ENCODE measurements at places on chromosomes 7 and 10.

DNA sequence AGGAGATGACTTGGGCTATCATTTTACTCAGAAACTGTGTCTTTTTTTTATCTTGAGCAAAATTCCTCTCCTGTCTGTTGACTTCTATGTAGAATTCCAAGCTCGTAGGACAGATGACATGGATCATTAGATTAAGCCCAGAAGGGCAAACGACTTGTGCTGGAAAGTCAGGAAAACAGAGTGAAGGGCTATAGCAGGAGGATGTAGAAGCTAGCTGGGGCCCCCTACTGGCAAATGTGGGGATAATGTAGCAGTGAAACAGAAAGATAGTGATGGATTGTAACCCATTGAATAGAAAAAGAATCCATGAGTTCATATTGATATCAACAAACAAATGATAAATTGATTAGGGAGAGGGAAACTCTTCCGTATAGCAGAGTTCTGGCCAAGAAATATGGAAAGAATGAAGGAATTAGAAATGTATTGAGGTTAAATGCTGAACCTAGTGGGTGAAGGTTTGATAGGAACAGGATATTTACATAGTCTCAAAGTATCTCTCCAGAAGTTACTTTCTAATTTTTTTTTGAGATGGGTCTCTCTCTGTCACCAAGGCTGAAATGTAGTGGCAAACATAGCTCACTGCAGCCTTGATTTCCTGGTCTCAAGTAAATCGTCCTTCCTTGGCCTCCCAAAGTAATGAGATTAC is 103.6 kb downstream of the LYZL1 start:
- DNase-seq, result no peak

GRCh38 chr7:2687881-2688318 is at the start of gene AMZ1:
AMZ1 (plus strand) TSS chr7:2688202; CDS start chr7:2700452, 12,250 bp downstream.
- DNase-seq, result no peak

DNA sequence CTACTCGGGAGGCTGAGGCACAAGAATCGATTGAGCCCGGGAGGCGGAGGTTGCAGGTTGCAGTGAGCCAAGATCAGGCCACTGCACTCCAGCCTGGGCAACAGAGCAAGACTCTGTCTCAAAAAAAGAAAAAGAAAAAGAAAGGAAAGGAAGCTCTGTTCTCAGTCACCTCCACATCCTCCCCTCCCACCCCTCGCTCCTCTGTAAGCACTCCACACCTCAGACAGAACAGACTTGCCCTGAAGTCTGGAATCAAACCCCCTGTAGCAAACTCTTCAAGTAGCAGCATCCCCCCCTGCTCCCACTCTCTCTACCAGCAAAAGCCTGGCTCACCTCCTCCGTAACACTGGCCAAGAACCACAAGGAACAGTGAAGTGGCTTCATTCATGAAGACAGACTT is 66.7 kb downstream of the PARD3 start:
- no peak for DNase-seq

DNA sequence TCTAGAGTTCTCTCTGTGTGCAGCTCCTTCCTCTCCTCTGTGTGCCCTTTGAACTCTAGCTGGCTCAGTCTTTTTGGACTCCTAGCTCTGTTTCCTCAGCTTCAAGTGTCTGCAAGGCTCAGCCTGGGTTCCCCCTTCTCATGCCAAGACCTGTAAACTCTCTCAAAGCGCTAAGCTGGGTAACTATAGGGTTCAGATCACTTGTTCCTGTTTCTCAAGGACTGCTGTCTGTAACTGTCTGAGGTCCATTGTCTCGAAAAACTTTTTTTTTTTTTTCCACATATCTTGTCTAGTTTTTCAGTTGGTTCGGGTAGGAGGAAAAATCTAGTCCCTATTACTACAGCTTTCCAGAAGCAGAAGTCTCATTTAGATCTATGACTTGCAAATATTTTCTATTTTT is 46.6 kb upstream of the PPP1R17 start:
- no peak for DNase-seq

GRCh38 chr10:19944911-19945663 is 128.9 kb downstream of the PLXDC2 start:
- no peak for DNase-seq

DNA sequence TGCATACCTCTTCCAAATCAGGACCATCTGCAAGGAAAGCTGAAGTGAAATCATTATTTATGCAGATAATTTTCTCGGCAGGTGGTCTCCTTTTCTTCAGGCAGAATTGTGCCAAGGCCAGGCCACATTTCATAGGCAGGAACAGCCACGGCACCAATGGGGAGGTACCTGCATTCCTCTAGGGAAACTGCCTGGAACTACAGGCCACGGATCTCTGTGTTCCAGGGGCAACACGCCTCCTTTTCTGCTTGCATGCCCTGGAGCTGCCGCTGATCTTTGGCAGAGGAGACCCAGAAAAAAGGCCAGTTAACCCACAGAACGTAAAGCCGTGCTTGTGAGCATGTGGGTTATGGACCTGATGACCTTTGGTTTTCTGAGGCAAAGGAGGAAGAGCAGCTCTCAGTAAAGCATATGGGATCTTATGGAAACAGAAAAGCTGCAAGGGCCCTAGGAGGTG is 111.2 kb upstream of the KIAA1217 start:
- no peak for DNase-seq

- no peak for DNase-seq
Measured at GRCh38 chr10:99172128-99172738, 63.4 kb downstream of the HPSE2 start.

DNA sequence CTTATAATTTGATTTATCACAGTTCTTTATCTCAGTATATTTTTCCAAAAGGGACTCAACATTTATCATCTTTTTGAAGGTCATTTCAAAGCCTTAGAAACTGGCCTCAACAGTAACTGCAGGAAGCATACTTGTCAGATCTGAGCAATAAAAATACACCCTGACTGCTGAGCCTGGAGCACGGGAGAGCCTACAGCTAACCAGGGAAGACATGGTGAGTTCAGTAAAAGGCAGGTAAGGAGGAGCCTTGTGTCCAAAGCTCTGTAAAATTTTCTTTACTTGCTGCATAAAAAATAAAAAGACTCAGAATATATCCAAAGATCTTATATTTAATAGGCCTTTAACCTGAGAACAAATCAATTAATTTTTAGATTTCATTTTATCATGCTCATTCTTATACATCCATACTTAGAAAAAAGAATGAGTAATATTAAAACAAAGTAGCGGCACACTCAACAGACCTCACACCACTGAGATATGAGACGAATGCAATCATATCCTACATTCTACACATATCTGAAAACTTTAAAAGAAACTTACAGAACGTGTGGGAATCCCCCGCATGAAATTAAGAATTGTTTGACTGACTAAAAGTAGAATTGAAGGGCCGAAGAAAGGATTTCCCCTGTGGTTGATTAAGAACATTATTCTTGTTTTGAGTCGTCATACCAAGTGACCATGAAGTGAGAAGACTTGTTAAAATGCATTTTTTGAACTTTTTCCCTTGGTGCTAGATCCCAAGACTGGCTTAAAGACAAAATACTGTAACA is 296.4 kb upstream of the MKLN1 start:
- no peak for DNase-seq

GRCh38 chr7:92751902-92752901 is 84.2 kb downstream of the CDK6 start:
- DNase-seq, result no peak

- no peak for DNase-seq
Measured at GRCh38 chr10:114576132-114576487, 82.0 kb downstream of the ABLIM1 start.

GRCh38 chr10:119445311-119445934 is 97.1 kb downstream of the RGS10 start:
- DNase-seq, result peak; percentile 2

DNA sequence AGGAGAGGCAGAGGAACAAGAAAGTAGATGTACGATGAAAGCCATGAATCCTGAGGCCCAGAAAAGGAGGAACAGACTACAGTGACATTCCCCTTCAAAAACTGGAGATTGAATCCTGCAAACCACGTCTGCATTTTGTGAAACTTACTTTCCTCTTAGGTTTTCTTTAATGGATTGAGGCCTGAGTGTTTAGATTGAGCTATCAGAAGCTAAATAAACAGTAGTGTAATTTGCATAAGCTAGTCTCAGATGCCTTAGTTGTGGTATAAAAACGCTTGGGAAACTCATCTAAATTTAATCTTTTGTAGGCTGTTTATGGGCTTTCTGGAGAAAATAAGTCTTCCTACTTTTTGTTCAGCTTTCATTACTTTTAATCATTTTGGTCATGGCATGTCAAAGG is 94.8 kb upstream of the HDAC9 start:
- DNase-seq, result no peak
